ENCODE measurements at places on chromosomes 11 and 22.
A peak's percentile ranks its signal among the peaks of the same experiment; 100 is the strongest.

DNA sequence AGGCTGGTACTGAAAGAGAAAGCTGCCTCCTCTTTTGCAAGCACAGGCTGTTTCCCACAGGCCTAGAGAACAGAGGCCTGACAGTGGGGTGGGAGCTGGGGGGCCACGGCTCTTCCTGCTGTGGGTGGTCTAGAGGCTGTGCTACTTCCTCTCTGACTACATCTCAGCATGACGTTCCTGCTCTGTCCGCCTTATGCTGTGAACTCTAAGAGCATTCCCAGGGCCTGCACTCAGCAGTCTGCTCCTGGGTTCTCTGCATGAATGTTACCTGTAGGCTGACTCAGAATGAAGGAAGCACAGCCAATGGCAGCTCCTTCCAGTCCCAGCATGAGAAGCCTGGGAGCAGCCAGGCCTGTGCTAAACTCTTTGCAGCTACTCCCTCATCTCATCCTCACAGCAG is 534.3 kb downstream of the NTM start:
- peak; percentile 95 for DNase-seq

- no peak for DNase-seq
Observed at GRCh38 chr11:33645686-33646085, 54.9 kb downstream of the C11orf91 start.

GRCh38 chr11:37313266-37313665 is 715.2 kb upstream of the RAG2 start:
- DNase-seq = no peak

DNA sequence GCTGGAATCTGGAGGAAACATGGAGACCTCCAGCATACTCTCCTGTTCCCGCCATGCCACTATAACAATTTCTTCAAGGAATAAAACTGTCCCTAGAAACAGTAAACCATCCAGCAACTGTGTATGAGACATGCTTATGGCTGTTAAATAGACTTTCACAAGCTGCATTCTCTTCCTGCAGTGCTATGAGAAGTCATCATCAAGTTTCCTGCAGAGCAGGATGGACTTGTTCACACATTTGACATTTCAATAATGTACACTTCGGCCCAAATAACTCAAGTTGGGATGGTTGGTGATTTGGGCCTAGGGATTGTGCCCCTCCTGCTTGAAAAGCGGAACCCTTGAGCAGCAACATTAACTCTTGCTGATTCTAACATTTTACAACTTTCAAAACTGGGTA is 20.2 kb upstream of the CSF2RB start:
- no peak for DNase-seq

- no peak for DNase-seq
Observed at GRCh38 chr22:28351476-28351875, 328.2 kb downstream of the TTC28 start.

DNA sequence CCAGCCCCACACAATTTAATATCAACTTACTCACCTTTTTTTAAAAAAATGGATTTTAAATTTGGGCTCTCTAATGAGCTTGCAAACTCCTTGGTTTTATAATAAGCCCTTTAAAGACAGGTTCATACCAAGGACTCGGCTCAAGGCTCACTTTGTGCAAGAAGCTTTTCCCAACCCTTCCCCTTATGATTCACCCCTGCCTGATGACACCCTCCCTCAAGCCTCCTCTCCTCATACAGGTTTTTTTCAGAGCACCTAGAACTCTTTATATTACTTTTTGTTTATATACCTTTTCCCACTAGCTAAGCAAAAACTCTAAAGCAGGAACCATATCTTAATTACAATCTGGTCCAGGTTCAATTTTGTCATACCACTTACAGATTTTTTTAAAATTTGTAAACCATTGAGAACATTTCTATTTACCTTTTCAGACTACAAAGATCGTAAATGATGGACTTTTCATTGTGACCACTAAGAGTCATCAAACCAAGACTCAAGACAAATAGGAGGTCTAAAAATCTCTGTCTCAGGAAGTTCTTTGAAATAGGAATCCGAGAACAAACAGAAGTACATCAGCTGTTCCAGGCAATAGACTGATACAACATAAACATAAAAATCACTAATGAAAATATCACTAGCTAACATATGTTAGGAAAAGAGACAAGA is 13.1 kb upstream of the EXPH5 start:
- peak; percentile 2 for DNase-seq

DNA sequence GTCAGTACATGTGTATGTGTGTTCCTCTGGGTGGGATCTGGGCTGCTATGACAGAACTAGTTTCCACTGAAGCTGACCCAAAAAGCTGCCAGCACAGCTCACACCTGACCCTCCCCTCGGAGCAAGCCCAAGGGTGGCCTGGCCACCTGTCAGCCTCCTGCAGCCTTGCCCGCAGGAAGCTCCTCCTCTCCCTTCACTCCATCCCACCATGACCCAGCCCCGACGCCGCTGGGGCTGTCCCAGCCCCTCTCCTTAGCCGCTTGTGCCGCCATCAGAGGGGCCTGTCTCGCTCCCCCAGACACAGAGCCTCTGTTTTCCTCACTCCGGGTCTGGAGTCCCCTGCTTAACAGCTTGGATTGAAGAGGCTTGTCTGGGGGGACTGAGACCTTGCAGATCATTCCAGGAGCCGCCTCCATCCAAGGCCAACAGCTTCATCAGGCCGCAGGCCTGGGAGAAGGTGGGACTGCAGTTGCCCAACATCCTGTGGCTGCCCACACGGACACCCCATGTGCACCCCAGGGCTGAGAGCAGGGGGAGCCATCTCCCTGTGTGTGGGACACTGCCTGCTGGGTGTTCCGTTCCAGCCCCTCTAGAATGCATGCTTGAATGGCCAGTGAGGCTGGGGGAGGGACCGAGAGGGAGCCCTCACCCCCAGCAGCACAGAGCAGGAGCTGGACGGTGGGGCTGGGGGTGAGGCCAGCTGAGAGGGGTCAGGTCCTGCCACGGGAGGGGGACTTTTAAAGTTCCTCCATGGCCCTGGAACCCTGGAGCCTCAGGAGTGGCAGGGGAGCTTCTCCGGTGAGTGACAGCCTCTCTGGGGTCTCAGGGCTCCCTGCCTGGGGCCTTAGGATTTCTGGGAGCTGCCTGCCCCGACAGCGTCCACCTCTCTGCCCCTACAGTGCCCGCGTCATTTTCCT is 696 bp downstream of the MRGPRF start:
- no peak for DNase-seq

DNA sequence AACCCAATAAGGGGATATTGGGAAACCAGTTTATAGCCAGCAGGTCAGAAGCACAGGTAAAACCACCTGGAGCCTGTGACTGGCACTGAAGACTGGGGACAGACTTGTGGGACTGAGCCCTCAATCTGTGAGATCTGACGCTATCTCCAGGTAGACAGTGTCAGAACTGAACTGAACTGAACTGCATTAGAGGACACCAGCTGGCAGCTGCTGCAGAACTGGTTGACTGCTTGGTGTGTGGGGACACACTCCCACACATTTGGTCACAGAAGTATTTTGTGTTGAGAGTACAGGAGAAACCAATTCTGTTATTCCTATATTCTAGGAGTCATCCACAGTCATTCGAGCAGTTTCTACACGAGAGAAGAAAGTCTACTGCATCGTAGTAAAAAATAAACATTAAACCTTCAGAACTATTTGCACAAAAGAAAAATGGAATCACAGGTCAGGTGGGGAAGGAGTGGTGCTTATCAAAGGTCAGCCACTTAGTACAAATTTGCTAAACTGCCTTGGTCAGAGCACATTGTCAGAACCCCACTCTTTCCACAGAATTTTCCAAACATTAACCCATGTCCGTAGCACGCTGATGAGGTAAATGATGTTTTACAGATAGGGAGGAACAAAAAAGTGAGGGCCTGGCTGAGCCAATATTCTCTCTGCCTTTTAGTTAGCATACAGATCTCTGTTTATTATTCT is 77.2 kb downstream of the SIK3 start:
- no peak for DNase-seq

GRCh38 chr11:61489833-61490721 is 18.5 kb upstream of the LRRC10B start:
- no peak for DNase-seq

GRCh38 chr22:27134315-27134701 is 476.9 kb downstream of the MIAT start:
- peak; percentile 20 for DNase-seq

DNA sequence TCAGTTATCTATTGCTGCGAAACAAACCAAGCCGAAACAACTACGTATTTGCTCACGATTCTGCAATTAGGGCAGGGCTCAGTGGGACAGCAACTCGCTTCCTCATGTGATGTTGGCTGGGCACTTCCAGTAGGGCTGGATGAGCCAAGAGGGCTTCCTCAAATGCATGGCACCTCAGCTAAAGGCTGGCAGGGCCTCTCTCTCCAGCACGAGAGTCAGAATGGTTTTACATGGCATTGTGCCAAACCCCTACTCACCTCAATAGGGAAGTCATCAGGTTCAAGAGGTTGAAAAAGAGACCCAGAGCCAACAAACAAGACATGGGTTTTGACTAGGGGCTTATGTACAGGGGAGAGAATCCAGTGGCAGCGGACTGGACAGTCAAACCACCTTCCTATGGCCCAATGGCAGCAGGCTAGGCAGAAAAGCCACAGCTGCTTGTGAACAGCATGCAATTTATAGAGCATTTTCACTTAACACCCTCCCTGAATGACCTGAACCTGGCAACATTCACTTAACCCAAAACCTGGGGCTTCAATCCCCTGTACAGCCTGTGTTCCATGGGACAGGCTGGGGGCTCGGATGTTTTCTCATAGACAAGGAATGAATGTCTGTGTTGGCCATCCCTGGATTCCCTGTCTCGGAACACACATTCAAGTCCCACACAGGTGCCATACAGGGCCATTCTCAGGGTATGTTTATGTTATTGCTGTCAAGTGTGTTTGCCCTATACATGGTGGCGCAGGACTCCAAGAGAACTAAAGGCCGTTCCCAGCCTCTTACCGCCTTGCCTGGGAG is 154.2 kb upstream of the NAV2 start:
- no peak for DNase-seq

DNA sequence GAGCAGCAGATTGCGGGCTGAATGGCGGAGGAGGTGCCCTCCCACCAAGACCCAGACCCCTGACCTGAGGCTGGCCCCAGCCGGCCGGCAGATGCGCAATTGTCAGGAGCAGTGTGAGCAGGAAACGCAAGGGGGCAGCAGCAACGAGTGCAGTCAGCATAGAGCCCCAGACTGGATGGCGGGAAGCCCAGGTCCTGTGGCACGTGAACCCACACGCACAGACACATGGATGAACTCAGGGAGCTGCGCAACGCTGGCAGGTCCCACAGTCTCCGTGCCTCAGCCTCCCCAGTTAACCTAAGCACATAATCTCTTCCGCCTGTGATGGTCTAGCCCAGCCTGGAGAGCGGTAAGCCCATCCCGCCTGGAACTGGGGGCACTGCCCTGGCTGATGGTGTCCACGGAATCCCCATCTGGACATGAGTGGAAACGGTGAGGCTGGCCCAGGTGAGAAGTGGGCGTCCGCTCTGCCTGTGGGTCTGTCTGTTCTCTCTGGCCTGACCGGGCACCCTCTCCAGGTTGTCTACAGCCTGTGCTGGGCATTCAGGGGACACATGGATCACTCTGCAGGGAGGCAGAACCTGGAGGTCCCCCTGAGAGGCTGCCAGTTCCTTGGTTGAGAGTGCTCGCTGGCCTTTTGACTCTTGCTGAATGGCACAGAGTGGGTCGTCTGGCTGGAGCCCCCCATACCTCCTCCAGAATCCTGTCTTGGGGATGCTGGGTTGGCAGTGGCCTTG is 626 bp upstream of the TBX10 start:
- no peak for DNase-seq

DNA sequence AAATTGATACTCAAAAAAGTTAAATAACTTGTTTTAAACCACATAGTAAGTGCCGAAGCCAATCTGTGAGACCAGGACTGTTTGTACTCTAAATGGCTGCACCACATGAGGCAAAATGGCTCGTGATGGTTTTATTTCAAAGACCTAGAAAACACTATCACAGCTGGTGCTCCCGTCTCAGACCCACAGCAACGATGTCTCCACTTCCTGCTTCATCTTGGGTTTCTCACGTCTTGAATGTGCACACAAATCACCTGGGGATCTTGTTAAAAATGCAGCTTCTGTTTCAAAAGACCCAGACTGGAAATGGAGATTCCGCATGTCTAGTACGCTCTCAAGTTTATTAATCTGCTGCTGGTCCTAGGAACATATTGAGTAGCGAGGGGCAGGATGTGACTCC is 1.2 kb downstream of the CD3E start:
- DNase-seq = no peak

- DNase-seq = no peak
Observed at GRCh38 chr11:70570693-70571395, 172.5 kb downstream of the CTTN start.

DNA sequence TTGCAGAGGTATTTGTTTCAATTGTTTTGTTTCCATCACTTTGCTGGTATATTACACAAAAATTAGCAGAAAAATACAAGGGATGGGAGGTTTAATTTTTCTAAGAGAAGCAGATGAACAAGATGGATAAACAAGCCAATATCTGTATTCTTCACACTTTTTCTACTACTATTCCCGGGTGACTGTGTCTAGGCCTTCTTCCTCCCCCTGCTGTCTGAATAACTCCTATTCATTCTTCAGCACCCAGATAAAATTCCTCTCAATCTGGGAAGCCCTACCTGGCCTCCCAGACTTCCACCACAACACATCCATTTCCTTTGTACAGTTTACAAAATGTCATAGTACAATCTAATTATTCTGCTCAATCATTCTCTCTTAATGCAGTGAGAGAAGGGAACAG is 666.6 kb upstream of the TENM4 start:
- no peak for DNase-seq

DNA sequence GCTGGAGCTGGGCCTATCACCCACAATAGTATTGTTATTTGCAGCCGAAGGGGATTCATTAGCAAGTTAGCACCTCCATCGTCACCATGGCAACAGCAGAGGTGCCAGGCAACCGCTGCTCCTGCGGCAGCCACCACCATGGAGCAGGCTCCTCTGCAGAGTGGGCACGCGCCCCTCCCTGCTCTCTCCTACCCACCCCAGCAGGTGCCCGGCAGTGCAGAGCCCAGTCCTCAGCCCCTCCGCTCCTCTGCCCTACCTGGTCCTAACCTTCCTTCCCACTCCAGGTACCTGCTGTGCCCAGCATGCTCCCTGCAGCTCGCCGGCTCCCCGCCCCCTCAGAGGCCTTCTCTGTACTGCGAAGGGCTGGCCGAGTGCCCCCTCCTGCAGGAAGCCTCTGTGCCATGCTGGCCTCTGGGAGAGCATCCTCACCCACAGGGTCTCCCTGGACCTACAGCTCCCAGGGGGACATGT is 3.6 kb downstream of the DUSP8 start:
- DNase-seq = no peak

DNA sequence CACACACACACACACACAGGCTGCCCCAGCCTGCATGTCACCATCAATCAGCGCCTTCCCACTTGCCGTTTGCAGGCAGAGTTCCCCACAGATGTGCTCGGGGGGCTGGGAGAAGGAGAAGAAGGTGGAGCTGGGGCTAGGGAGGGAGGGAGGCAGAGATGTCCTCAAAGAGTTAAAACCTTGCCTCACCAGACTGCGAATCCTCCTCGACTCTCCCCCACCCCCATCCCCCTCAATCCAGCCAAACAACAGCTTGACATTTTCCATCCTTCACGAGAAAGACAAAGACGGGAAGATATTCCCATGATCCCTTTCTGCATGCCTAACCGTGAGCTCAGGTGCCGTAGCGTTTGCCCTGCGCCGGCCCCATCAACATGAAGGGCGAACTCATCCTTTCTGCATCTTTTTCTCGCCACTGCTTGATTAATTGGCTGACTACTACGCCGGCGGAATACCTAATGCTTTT is 365.5 kb downstream of the MIAT start:
- no peak for DNase-seq

Measured in smooth muscle cell of the brain vasculature (primary cell).